ENCODE measurements at places on chromosomes 3 and 15.

DNA sequence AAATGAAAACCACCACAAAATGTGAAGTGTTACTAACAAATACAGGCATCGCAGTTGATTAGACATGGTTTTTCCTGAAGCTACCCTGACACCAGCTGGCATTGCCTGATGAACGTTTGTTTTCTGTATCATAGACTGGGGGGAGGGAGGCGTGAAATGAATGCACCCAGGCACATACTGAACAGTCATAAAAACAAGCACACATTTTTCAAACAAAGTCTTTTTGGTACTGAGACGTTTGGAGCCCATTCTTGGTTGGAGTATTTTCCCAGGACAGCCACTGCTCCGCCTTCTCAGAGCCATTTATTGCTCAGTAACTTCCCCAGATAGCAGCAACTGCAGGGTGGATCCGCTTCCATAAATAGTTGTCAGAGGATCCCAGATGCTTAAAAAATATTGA lies 52.4 kb downstream of the KLF13 start:
- no peak for DNase-seq

DNA sequence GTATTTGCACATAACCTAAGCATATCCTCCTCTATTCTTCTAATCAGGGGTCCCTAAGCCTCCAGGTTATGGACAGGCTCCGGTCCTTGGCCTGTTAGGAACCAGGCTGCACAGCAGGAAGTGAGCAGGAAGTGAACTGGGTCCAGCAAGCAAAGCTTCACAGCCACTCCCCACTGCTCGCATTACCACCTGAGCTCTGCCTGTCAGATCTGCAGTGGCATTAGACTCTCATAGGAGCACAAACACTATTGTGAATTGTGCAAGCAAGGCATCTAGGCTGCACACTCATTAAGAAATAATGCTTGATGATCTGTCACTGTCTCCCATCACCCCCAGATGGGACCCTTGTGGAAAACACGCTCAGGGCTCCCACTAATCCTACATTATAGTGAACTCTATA lies 9.8 kb downstream of the MSL2 start:
- DNase-seq: no peak

- DNase-seq: no peak
Measured at GRCh38 chr3:61897848-61898247, 336.5 kb downstream of the PTPRG start.

DNA sequence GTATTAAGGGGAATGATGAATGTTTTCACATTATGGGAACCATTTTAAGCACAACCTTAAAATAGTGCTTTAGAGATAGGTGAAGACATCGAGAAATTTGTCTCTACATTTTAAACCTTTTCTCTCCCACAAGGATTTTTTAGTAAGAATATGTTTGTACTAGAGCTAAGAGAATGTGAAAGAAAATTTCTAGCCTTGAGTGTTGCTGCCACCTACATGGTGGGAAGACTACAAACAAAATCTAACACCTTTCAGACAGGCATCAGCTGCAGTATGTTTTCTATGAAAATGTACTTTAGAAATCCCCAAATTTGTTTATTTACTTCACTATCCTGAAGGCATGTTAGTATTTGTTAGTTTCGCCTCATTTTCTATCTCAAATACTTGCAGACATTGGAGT lies 247.4 kb downstream of the WDR72 start:
- no peak for DNase-seq

- DNase-seq: no peak
Measured at GRCh38 chr3:101466465-101467309, 46.3 kb downstream of the SENP7 start.

DNA sequence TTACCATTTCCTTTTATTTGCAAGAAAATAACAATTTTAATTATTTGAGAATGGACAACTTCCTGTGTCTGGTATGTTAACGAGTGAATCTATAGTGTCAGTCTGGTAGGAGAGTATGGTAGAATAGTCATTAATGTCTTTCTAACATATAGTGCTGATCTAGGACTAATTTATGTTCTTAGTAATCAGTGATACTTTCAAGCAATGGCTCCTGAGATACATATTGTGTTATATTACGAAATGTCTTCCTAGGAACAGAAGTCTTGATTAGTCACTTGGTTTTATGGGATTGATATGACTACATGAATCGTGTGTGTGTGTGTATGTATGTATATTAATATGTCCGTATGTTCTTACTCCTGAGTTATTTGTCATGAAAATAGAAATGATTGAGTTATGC lies 66.6 kb upstream of the PAQR5 start:
- no peak for DNase-seq

GRCh38 chr3:42148982-42149432 lies 57.9 kb downstream of the TRAK1 start:
- no peak for DNase-seq

- no peak for DNase-seq
Measured at GRCh38 chr15:101066501-101067408, 147.6 kb downstream of the LRRK1 start.

GRCh38 chr3:61570813-61571212 lies 9.4 kb downstream of the PTPRG start:
- DNase-seq: no peak
